Sigmoid colon (tissue), 7 donors: ENCODE measurements at places on chromosomes 13 and 19. TPM values are rescaled to one million over a fixed set of nuclear protein-coding genes. Genes with fewer than 3 reads are reported as not detected.

Gene C19orf12
- 13.2 TPM for polyA plus RNA-seq

Gene ZNF135
- polyA plus RNA-seq, result 2.8 TPM

Gene CPB2
- polyA plus RNA-seq, result not detected

Gene TJP3
- 158 TPM for polyA plus RNA-seq

Gene ZNF837
- polyA plus RNA-seq, result 2.5 TPM

Gene CLEC17A
- polyA plus RNA-seq, result not detected

Gene PRSS57
- polyA plus RNA-seq, result not detected

Gene WDR62
- polyA plus RNA-seq, result under 0.01 TPM

Gene NACC1
- polyA plus RNA-seq, result 67.2 TPM
